Psoas muscle (tissue), 8 donors: ENCODE measurements at places on chromosomes 2 and 18. TPM values are rescaled to one million over a fixed set of nuclear protein-coding genes. Genes with fewer than 3 reads are reported as not detected.

The CYP26B1 gene
- 2.2 TPM for total RNA-seq

The GNAL gene
- total RNA-seq, result 5.5 TPM

The THUMPD2 gene
- total RNA-seq, result 12.7 TPM

GRCh38 chr2:135942936-135943688, 42.3 kb downstream of the DARS1 start:
- no peaks in the 10 kb centered on the region for H3K4me1 ChIP-seq
- H3K27me3 ChIP-seq, result no peaks in the 10 kb centered on the region
- peaks cover 6% of the 10 kb centered on the region for H3K36me3 ChIP-seq

- H3K36me3 ChIP-seq, result no peaks in the 10 kb centered on the region
- no peaks in the 10 kb centered on the region for H3K4me1 ChIP-seq
- no peak overlapping the region for H3K27ac ChIP-seq
Measured at GRCh38 chr2:195601361-195601760, 55.7 kb upstream of the SLC39A10 start.

DNA sequence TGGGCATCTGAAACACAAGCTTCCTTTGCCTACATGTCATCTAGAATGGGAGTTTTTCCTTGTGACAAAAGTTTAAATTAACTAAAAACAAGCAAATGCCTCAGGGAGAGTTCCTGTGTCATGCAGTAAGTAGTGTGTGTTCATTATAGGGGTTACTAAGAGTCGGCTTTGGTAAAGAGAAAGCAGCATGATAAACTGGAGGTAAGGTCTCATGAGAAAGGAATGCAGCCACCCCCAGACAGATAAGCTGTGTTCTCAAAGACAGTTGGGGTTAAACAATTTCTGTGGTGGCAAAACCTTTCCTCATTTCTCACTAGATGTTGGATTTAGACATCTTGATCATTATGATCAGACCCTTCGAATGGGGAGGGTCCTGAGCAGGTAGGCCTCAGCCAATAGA, 129.7 kb downstream of the MAP4K4 start:
- H3K27me3 ChIP-seq, result no peaks in the 10 kb centered on the region
- DNase-seq, result no peak
- H3K36me3 ChIP-seq, result peaks cover 6% of the 10 kb centered on the region
- H3K4me1 ChIP-seq, result peaks cover 21% of the 10 kb centered on the region

GRCh38 chr18:36638224-36638623, 190.6 kb downstream of the TPGS2 start:
- no peak overlapping the region for H3K4me3 ChIP-seq
- no peaks in the 10 kb centered on the region for H3K27me3 ChIP-seq
- no peak overlapping the region for H3K27ac ChIP-seq
- no peak for DNase-seq
- no peaks in the 10 kb centered on the region for H3K4me1 ChIP-seq

DNA sequence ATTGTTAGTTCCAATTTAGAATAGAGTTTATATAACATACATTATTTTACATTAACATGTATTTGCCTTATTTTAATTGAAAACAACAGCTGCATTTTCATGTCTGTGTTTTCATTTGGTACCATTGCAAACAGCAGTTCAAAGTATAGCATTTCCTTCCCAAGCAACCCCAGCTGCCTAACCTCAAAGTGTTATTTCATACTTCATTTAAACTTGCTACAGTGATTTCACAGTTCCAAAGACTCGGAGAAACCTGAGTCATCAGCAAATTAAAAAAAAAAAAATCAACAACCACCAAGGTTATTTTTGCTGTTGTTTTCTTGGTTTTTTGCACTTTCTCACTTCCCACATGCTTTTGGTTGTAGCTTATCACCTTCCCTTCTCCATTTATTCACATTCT, 236.5 kb upstream of the SPHKAP start:
- H3K27me3 ChIP-seq, result no peaks in the 10 kb centered on the region
- no peak overlapping the region for H3K27ac ChIP-seq
- H3K4me3 ChIP-seq, result no peak overlapping the region
- DNase-seq, result no peak
- no peaks in the 10 kb centered on the region for H3K36me3 ChIP-seq
